ENCODE measurements at places on chromosomes 4 and X.

DNA sequence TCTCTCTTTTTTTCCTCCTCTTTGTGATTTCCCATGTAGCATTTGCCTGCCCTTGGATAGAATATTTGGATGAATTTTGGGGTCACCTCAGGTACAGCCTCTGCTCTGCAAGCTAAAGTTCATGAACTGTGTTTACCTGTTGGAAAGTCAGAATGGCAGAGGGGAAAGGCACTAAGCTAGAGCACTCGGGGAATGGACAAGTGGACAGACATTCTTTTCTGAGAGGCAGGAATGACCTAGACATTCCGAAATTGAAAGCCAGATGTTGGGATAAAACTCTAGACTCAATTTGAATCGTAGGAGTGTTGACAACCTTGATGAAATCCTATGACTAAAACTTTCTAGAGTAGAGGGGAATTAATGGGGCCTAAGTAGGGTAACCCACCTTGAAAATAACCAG, 56.1 kb downstream of the LUZP4 start:
- no peak for DNase-seq

- DNase-seq: no peak
Measured at GRCh38 chr4:14303856-14304255, 676.3 kb upstream of the BOD1L1 start.

- no peak for DNase-seq
Measured at GRCh38 chrX:127879585-127879984, 172.6 kb downstream of the ACTRT1 start.

DNA sequence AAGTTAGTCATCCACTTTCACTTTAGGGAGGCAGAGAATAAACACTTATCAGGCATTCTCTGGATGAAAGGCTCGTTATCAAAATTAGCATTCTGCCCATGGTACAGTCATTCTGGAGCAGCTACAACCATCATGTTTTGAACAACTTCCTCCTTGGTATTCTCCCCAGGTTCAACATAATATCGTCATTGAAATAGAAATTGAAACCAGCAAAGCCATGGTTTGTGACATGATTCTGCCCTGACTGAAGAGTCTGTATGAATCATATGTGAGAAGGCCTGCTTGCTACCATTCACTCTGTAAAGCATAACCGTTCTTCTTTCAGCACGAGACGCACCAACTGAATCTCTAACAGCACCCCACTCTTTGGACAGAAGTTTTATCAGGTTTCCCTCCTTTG, 127.5 kb upstream of the RADX start:
- DNase-seq: no peak

GRCh38 chrX:149830192-149830873, 48.6 kb downstream of the MAGEA9 start:
- no peak for DNase-seq

- DNase-seq: no peak
Measured at GRCh38 chr4:5018603-5019002, 655 bp downstream of the CYTL1 start.

DNA sequence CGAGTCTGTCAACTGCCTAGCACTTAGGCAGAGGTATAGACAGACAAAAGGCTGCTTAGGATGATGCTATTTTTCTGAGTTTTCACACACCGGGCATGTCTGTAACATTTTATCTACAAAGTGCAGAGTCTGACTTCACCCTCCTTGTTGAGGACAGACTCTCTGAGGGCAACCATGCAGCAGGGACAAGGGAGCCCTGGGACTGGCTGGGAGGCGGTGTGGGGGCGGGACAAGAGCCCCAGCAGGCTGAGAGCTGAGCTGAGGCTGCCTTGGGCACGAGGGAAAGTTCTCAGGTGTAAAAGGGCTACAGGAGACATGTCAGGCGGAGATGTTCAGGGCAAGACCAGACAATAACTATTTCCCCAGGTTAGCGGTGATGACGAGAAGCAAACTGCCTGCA, 81.6 kb downstream of the GATB start:
- no peak for DNase-seq

- no peak for DNase-seq
Measured at GRCh38 chr4:11669156-11669555, 240.5 kb upstream of the HS3ST1 start.

GRCh38 chr4:40316782-40317635, 18.1 kb upstream of the CHRNA9 start:
- DNase-seq: no peak

GRCh38 chr4:122827879-122828601, 1.4 kb downstream of the FGF2 start:
- no peak for DNase-seq

DNA sequence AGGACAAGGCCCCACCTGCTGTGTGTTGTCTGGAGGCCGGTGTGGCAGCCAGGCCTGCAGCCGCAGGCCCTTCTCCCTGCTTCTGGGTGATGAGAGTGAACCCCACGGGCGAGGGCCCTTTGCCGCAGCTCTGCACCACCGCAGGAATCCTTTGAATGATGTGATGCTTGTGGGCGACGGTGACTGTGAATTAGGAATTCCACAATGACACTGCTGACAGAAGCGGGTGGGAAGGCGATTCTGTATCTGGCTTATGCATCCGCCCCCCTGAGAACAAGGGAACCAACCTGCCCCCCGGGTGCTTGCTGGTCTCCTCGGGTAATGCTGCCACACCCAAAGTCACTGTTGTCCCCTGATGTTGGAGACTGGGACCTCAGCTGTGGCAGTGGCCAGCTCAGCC, 19.5 kb upstream of the MAN2B2 start:
- DNase-seq: no peak

- no peak for DNase-seq
Measured at GRCh38 chr4:175127314-175127713, 209.2 kb downstream of the ADAM29 start.

GRCh38 chr4:5711479-5712184, 631 bp downstream of the EVC start:
- no peak for DNase-seq

- no peak for DNase-seq
Measured at GRCh38 chrX:135484641-135485289, 35.7 kb upstream of the INTS6L start.

- DNase-seq: no peak
Measured at GRCh38 chr4:5114950-5115349, 63.7 kb downstream of the STK32B start.

DNA sequence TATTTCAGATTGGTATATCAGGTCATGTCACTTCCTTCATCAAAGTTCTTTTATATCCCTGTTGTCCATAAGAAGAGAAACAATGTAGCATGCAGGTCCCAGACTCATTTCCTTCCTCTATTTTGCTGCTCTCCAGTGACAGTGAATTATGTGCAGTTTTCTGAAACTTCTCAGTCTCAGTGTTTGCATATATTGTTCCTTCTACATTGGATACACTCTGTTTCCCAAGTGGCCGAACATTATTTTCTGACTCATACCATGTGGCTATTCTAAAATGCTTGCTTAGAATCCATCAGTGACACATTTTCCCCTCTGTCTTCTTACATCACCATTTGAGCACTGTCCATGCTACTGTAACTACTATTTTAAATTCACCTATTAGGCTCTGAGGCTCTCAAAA, 305.7 kb downstream of the PDHA2 start:
- DNase-seq: no peak

DNA sequence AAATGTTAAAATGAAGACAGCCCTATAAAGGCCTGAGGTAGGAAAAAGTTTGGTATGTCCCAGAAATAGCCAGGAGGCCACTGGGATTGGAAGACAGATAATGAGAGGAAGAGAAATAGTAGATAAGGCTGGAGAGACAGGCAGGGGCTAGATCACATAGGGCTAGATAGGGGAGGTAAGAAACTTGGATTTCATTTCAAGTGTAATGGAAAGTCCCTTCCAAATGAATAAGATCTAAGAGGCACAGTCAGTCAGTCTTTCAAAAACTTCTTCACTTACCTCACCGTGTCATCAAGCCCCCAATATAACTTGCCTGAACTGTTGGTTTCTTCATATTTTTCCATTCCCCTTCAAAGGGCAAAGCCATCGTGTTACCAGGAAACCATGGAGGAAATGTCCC, 121.8 kb downstream of the SPCS3 start:
- DNase-seq: no peak

DNA sequence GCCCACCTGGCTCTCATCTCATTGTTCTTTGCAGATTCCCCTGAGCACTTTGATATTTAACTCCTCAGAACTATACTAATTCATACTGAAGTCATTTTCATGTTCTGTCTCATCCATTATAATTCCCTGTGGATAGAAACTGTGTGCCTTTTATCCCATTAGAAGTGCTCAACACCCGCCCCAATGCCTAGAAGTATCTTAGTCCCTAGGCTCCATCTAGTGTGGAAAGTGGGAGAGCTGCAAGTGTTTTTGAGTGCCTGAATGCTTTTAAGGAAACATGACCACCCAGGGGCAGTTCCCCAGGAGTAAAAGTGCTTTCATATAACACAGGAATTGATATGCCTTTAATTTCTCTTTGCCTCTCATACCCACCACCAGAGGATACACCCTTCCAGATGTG, 117.0 kb downstream of the CHRDL1 start:
- DNase-seq: no peak

DNA sequence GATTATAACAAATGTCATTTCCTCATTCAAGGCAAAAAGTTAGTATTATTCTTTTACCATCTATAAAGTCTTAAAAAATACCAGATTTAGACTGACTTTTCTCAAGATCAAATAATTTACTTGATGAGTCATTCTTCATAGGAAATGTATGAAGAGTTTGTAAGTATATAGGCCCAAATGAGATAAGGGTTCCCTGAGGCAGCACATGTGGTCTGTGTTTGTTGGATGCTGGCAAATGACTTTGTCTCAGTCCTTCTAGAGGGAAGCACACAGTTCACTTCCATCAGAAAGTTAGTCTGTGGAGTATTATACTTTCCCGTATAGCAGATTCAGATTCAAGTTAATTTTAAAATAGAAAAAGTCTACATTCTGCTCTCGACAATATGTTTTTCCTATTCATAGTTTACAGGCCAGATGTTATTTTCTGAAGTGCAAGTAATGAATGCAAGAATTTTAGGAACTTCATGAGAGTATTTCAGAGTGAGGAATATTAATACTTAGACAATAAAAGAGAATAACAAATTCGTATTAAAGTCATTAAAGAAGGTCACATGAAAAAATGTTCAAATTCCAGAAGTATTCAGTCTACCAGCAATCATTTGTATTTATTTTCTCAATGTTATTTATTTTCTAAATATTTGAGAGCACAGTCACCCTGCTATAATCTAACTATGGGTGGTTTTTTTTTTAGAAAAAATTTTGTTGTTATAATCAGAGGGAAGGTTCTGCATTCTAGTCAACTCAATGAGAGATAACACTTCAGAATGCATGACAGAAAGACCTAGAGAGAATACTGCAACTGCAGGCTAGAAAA, 601.8 kb upstream of the ZFP42 start:
- DNase-seq: no peak

GRCh38 chrX:123673813-123674212, 59.0 kb downstream of the THOC2 start:
- DNase-seq: no peak

- DNase-seq: no peak
Measured at GRCh38 chr4:7435471-7436061, 836 bp upstream of the PSAPL1 start.

GRCh38 chr4:10158333-10158942, 41.8 kb upstream of the WDR1 start:
- no peak for DNase-seq

GRCh38 chr4:155481150-155481549, 104.4 kb upstream of the MAP9 start:
- DNase-seq: no peak

DNA sequence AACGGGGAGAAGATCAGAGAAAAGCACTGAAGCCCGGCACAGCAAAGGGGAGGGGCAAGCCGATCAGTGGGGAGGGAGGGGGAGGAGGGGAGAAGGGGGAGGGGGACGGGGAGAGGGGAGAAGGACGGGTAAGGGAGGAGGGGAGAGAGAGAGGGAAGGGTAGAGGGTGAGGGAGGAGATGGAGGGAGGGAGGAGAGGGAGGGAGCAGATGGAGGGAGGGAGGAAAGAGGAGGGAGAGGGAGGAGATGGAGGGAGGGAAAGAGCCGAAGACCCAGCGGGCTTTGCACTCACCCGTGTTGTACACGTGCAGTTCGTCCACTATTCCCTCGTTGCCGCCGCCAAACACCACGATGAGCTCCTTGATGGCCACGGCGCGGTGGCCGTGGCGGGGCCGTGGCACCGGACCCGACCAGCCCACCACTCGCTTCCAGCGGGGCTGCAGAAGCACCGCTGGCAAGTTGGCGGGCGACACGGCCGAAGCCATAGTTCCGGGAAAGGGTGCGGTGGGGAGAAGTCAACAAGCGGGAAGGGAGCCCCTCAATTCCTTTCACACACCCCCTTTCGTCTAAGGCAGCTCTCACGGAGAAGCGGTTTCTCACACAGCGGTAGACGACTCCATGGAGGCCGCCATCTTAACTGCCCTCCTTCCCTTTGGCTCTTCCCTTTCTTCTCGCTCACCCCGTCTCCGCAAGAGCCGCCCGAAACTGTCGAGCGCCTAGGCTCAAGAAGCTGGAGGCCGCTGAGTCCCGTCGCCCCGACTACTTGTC, 1.1 kb downstream of the HCFC1 start:
- DNase-seq: no peak

- no peak for DNase-seq
Measured at GRCh38 chr4:115711575-115711974, 598.2 kb upstream of the NDST4 start.

- DNase-seq: no peak
Measured at GRCh38 chrX:144293229-144293628, 409.4 kb downstream of the UBE2NL start.

GRCh38 chrX:151722241-151722846, 6.5 kb downstream of the FATE1 start:
- DNase-seq: no peak

DNA sequence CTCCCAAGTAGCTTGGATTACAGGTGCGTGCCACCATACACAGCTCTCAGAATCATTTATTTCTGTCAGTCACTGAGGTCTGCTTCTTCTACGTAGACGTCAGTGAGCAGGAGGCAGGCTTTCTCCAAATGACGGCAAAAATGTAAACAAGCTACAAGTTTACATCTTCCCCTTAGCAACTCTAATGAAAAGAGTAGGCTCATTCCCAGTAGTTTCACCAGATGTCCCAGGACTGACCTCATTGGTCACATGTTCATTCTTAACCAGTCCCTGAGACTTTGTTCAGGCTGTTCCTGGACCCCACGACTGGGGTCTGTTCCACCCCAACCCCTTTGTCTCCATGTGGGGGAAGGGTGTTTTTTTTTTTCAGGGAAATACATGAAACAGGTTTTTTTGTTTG, 67.1 kb downstream of the TENM3 start:
- no peak for DNase-seq

GRCh38 chr4:104490096-104490769, 4.5 kb downstream of the CXXC4 start:
- DNase-seq: no peak

- no peak for DNase-seq
Measured at GRCh38 chrX:40040686-40041461, 56.9 kb downstream of the BCOR start.

GRCh38 chr4:183314806-183315205, 5.3 kb downstream of the CLDN22 start:
- no peak for DNase-seq

- DNase-seq: no peak
Measured at GRCh38 chr4:5383191-5383980, 325.0 kb downstream of the EVC2 start.

Measured in stimulated activated CD4-positive, alpha-beta T cell treated with anti-CD3 and anti-CD28 coated beads, Interleukin-15, amount 100 ng/mL, for 1 hour (primary cell).